Bladder microvascular endothelial cell (primary cell): ENCODE measurements at places on chromosomes 5 and 9. TPM values are rescaled to one million over a fixed set of nuclear protein-coding genes. Genes with fewer than 3 reads are reported as not detected.

PCDHA9 gene
- 0.06 TPM in 1 of 2 replicates, not detected in the other for total RNA-seq

ROR2 gene
- total RNA-seq = under 0.01 TPM in 1 of 2 replicates, not detected in the other

GFI1B gene
- not detected in 2 replicates for total RNA-seq

TMEM171 gene
- 0.94 and 2.1 TPM in 2 replicates for total RNA-seq

SLC4A9 gene
- total RNA-seq = under 0.01 and 0.19 TPM in 2 replicates
